Left renal cortex interstitium (tissue), 4 donors: ENCODE measurements at places on chromosomes 7 and 10. TPM values are rescaled to one million over a fixed set of nuclear protein-coding genes. Genes with fewer than 3 reads are reported as not detected.

Gene ANKRD16
- 10.2 TPM for polyA plus RNA-seq

Gene CDC14C
- polyA plus RNA-seq = 0.05 TPM

Gene ORC5
- 28.4 TPM for polyA plus RNA-seq

Gene CHRM2
- 3.2 TPM for polyA plus RNA-seq

Gene SUN3
- polyA plus RNA-seq = 0.27 TPM

Gene DMBT1
- 0.06 TPM for polyA plus RNA-seq

Gene OR6B1
- polyA plus RNA-seq = 0.03 TPM

Gene STEAP1B
- 1.9 TPM for polyA plus RNA-seq

Gene WDFY4
- 1.5 TPM for polyA plus RNA-seq

Gene GPR37
- 1.2 TPM for polyA plus RNA-seq

Gene IGFBP1
- 0.49 TPM for polyA plus RNA-seq

Gene HMX2
- polyA plus RNA-seq = 2.7 TPM

Gene ACSM6
- 0.25 TPM for polyA plus RNA-seq

Gene MAPK8
- 77.6 TPM for polyA plus RNA-seq

Gene COA1
- polyA plus RNA-seq = 86.5 TPM

Gene PAX4
- polyA plus RNA-seq = not detected

Gene SPDYE2
- 2.4 TPM for polyA plus RNA-seq

Gene SBDS
- polyA plus RNA-seq = 110 TPM

Gene WIPF3
- 5.2 TPM for polyA plus RNA-seq

Gene SNCG
- 14.5 TPM for polyA plus RNA-seq

Gene CCDC172
- polyA plus RNA-seq = not detected

Gene CYP2W1
- 6.1 TPM for polyA plus RNA-seq

Gene SYCE1
- polyA plus RNA-seq = 0.76 TPM

Gene CYP2C8
- 2.8 TPM for polyA plus RNA-seq

Gene BCL7B
- polyA plus RNA-seq = 37.6 TPM

Gene PRLHR
- 0.03 TPM for polyA plus RNA-seq

Gene CPED1
- polyA plus RNA-seq = 44.4 TPM

Gene FBXL13
- polyA plus RNA-seq = 3.4 TPM

Gene SLC29A4
- 26.9 TPM for polyA plus RNA-seq
